ENCODE measurements at places on chromosomes 7 and 10.

DNA sequence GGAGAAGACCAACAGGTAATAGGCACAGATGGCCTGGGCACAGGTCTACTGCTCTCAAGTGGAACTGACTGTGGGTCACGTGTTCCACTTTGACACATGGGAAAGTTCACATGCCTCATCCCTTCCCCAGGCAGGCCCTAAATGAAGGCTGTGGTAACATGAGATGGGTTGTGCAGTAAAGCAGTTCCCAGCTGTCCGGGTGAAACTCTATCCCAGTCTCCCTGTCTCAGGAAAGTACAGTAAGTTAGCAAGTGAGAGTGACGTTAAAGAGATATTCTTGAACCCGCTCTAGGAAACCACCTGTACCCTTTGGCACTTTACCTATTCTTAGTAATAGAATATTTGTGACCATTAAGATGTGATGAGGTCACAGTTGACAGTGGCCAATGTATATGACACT is 343.7 kb upstream of the AOAH start:
- DNase-seq, result no peak

GRCh38 chr7:150430465-150431085 is 19.9 kb upstream of the GIMAP8 start:
- no peak for DNase-seq

GRCh38 chr10:63257778-63258177 is 124.7 kb downstream of the NRBF2 start:
- no peak for DNase-seq

DNA sequence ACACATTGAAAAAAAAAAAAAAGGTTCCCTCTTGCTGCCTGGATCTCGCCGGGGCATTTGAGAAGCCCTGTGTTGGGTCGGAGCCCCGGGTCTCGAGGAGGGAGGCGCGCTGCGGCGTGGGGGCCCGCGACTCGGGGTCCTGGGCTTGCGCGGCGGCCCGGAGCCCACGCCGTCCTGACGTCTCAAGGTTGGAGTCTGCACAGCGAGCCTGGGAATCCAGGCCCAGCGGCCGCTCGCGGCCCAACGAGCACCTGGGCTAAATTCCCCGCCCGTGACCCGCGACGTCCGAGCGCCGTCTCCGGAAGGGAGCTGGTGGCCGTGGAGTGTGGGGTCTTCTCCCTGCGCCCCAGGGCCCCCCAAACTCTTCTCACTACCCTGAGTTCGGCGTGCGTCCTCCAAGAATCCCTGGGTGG is 1.4 kb upstream of the CTBP2 start:
- no peak for DNase-seq

DNA sequence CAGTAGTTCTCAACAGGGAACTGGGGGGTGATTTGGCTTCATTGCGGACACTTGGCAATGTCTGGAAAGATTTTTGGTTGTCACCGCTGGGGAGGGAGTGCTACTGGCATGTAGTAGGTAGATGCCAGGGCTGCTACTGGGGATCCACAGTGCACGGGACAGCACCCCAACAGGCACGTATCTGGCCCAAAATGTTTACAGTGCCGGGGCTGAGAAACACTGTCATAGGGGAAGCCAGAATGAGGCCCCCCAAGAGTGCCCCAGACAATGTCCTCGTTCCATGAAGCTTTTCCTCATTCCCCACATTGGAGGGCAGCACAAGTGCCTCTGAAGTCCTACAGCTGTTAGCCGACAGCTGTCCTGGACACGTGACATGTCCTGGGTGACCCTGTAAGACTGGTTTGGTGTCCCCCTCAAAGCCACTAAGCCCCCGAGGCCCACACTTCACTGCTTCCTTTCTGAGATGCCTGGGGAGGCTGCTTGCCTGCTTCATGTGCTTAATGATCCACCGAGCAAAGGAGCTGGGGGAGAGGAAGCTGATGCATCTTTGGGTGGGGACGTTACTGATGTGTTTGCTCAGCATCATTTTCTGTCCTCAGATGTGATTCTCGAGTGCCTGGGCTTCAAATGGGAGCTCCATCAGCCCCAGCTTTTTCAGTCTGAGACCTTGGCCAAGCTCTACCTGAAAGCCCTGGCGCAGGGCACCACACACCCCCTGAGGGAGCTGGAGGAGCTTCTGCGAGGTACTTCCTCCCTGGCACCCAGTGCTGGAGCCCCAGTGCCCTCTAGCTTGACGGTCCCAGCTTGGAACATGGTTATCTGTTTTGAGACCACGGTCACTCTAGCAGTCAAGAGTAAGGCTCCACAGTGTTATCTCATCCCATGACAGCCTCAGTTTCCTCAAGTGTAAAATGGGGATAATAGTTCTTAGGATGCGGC is 14.7 kb downstream of the BTBD16 start:
- DNase-seq, result no peak

DNA sequence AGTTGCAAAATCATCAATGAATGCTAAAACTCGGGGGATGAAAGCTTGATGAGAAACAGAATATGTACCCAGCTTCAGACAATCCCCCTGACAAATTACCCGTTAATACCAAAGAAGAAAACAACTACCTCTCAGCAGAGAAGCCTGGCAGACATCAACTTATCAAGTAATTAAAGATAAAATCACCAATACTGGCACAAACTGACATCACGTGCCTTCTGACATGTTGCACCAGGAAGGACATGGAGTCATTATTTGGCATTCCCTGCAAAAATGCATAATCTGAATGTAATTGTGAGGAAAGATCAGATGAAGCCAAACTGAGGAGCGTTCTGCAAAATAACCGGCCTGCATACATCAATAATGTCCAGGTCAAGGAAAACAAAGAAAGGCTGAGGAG is 7.7 kb downstream of the SLIT1 start:
- no peak for DNase-seq

GRCh38 chr7:28931565-28931964 is 26.6 kb downstream of the TRIL start:
- no peak for DNase-seq

DNA sequence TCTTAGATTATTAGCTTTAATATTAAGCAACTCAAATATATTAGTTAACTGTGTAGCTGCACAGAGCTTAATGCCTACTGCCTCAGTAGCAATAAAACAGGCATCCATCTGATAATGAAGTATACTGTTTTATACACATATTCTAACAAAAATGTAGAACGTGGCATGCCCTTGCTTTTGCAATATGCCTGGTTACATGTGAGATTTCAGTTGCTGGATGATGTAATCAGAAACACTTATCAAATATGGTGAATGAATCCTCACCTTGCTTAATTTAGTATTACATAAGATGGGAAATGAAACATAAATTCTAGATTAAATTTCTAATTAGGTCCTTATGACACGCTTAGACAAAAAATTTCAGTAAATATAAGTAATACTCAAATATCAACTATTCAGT is 8.0 kb downstream of the DNAJC1 start:
- no peak for DNase-seq

GRCh38 chr10:32786968-32787367 is 171.1 kb downstream of the ITGB1 start:
- DNase-seq, result no peak

GRCh38 chr10:112148331-112148730 is 35.2 kb downstream of the GPAM start:
- no peak for DNase-seq

DNA sequence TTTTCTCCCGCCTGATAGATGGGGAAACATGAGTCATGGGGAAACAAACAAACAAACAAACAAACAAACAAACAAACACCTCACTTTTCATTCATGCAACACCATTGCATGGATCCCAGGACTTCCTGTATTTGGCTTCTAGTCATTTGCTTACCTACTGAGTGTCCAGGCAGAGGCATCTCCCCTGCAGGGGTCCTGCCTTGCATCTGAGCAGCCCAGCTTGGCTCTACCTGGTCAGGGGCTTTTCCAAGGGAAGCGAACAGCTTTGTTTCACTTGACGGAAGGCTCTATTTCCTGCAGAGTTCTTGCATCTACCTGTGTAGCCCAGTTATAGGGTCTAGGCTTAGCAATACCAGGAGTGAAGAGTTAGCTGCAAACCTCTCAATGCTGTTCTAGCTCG is 374.2 kb downstream of the GATA3 start:
- DNase-seq, result no peak

DNA sequence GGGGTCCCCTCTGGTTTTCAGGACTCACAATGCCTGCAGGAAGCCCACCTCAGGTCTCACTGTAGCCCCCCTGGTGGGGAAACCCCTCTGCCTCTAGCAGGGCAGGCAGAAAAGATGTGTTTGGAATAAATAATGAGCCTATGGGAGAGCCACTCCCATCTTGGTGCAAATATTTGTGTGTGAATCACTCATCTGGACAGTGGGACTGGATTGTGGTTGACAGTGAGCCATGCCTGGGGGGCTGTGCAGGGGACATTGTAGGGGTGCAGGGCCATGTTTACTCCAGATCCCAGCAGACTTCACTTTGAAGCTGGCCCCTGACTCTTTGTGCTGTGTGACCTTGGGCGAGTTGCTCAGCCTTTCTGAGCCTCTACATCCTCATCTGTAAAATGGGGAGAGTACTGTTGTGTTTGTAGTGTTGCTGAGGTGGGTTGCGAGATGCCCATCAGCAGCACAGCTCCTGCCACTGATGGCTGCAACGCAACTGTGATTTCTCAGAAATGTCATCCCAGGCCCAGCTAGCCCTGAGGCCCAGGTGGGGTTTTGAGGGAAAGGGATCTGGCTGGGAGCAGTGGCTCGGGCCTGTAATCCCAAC is 20.7 kb downstream of the GTF2IRD1 start:
- DNase-seq, result no peak

GRCh38 chr10:45457487-45457886 is 83.5 kb downstream of the ALOX5 start:
- no peak for DNase-seq

DNA sequence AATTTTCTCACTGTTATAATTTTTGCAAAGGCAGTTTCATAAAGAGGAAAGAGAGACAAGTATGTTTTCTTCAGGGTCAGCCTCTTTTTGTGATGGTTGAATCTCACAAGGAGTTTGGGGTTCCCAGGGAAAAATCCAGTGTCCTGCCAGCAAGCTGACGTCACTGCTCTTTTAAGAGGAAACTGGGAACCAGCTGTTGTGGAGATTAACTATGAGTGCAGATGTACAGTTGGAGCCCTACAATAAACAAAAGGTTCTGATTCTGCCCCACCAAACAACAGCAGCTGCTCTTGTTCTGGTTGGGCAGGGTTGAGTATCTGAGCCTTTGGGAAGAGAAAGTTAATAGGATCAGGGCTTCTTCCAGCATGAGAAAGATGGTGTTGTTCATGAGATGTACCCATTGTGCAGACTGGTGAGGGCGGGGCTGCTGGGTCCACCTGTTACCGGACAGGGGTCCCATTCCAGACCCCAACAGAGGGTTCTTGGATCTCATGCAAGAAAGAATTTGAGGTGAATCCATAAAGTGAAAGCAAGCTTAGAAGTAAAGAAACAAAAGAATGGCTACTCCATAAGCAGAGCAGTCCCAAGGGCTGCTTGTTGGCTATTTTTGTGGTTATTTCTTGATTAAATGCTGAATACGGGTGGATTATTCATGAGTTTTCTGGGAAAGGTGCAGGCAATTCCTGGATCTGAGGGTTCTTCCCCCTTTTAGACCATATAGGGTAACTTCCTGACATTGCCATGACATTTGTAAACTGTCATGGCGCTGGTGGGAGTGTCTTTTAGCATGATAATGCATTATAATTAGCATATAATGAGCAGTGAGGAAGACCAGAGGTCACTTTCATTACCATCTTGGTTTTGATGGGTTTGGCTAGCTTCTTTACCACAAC is 12.5 kb downstream of the PRF1 start:
- DNase-seq, result no peak

- DNase-seq, result no peak
Observed at GRCh38 chr7:32539919-32540531, 44.7 kb downstream of the AVL9 start.

GRCh38 chr7:17239046-17239445 is 59.4 kb upstream of the AHR start:
- DNase-seq, result no peak

DNA sequence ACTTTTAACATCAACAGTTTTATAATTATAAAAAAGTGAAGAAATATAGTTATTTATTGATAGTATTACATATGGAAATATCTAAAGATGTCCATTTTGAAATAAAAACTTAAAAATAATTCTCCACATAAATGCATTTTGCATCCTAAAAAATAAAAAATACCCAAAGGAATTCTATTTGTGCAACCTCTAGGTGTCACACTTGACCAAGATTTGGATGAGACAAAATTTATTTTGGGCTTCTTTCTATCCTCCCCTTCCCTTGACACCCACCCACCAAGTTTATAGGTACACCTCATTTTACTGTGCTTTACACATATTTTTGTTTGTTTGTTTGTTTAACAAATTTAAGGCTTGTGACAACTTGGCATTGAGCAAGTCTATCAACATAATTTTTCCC is 3.3 kb upstream of the THSD7A start:
- DNase-seq, result no peak

All from naive thymus-derived CD8-positive, alpha-beta T cell (primary cell).